Effector memory CD8-positive, alpha-beta T cell (primary cell): ENCODE measurements at places on chromosomes 7 and 10.

DNA sequence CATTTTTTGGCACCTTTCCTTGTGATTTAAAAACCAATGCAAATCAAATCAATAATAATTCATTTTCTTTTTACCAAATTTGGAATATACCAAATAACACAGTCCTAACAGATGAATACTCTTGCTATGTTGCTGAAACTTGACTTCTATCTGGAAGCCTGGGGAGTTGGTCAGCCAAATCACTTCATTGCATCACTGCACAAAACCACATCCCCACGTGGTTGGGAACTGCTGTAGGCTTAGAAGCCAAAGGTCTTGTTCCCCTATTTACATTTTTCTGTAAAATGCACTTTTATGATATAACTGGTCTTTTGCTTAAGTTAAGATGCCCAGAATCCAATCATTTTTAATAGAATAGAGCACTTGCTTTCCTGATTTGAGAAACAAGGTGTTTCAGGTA lies 15.2 kb downstream of the GPR85 start:
- H3K27me3 ChIP-seq = peaks cover 13% of the 10 kb centered on the region
- H3K27ac ChIP-seq = no peak overlapping the region
- peaks cover 2% of the 10 kb centered on the region for H3K36me3 ChIP-seq
- no peak overlapping the region for H3K4me3 ChIP-seq

GRCh38 chr10:129365767-129366402 lies 101.2 kb upstream of the MGMT start:
- no peak overlapping the region for H3K4me3 ChIP-seq
- H3K36me3 ChIP-seq = peaks cover 2% of the 10 kb centered on the region
- no peak overlapping the region for H3K27ac ChIP-seq
- H3K27me3 ChIP-seq = peaks cover 28% of the 10 kb centered on the region
- H3K4me1 ChIP-seq = no peaks in the 10 kb centered on the region

DNA sequence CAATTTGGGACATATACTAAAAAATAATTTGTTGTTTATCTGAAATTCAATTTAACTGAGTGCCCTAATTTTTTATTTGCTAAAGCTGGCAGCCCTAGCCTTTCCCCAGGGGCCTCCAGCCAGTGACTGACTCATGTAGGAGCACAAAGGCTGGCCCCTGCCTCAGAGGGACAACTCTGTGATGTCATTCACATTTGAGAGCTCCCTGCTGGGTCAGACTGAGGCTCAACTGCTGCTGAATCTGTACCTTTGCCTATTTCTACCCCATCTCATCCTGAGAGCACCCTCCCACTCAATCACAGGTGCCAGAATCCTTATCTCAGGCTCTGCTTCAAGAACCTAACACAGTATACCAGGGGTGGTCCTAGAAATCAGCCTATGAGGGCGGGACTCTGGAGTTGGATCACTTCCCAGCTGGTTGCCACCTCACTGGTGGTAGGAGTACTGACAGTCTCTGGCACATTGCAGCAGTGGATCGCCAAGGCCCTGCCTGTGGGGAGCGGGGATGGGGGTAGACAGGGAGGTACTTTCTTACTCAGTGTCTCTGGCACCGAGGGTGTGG lies 11.6 kb downstream of the GCK start:
- DNase-seq = no peak
- no peak overlapping the region for H3K27ac ChIP-seq
- H3K36me3 ChIP-seq = no peaks in the 10 kb centered on the region
- H3K27me3 ChIP-seq = peaks cover 68% of the 10 kb centered on the region
- no peak overlapping the region for H3K4me3 ChIP-seq
- H3K4me1 ChIP-seq = no peaks in the 10 kb centered on the region

- H3K36me3 ChIP-seq = no peaks in the 10 kb centered on the region
- no peaks in the 10 kb centered on the region for H3K4me1 ChIP-seq
- peaks cover 13% of the 10 kb centered on the region for H3K27me3 ChIP-seq
- H3K4me3 ChIP-seq = no peak overlapping the region
These were observed 268.6 kb downstream of the BAMBI start for GRCh38 chr10:28945959-28946358.

DNA sequence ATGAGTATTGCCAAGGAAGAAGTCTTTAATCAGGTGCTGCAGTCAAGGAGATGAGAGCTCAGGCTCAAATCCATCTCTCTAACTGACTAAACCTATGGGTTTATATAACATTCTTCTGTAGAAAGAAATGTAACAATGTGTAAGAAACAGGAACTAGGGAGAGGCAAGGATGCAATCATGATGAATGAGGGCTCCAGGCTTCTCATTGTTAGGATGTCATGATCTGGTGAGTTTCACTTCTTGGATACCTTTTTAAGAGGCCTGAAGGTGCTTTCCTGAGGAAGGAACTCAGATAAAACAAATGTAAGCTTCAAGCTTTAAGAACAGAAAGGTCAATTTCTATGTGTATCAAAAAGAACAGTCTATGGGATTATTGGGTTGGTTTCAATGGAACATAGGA lies 30.8 kb upstream of the SCIN start:
- H3K27me3 ChIP-seq = peaks cover 46% of the 10 kb centered on the region
- H3K36me3 ChIP-seq = no peaks in the 10 kb centered on the region
- H3K4me3 ChIP-seq = no peak overlapping the region
- H3K27ac ChIP-seq = no peak overlapping the region
- H3K4me1 ChIP-seq = no peaks in the 10 kb centered on the region

DNA sequence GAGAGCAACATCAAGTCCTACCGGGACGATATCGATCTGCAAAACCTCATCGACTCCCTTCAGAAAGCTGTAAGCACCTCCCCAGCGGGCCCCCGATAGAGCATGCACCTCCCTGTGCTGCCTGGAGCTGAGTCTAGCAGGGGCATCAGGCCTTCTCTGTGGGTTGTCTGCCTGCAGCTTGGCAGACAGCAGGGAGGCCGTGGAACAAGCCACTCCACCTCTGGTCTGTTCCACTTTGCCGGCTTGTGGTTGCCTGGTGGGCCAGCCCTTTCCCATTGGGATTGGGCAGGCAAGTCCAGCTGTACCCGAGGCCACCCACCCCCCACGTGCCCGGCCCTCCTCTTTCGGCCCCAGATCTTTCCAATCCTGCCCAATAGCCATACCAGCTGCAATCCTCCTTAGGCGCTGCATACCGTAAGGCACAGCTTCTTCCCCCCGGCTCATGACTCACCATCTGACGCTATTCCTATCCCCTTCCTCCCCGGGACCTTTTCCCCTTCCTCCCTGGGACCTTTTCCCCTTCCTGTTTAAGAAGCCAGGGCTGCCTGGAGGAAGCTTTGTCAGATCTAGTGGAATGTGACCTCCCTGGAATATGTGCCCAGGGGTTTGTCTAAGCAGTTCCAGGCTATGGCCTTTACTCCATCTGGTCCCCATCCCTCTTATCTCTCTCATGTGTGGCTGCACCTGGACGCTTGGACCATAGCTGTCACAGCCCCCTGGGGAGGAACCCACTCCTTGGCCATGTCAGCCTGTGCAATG lies 28.1 kb upstream of the SH2D4B start:
- peaks cover 31% of the 10 kb centered on the region for H3K4me1 ChIP-seq
- DNase-seq = no peak
- H3K27ac ChIP-seq = peak overlapping the region; percentile 58
- peaks cover 81% of the 10 kb centered on the region for H3K36me3 ChIP-seq
- H3K4me3 ChIP-seq = no peak overlapping the region

DNA sequence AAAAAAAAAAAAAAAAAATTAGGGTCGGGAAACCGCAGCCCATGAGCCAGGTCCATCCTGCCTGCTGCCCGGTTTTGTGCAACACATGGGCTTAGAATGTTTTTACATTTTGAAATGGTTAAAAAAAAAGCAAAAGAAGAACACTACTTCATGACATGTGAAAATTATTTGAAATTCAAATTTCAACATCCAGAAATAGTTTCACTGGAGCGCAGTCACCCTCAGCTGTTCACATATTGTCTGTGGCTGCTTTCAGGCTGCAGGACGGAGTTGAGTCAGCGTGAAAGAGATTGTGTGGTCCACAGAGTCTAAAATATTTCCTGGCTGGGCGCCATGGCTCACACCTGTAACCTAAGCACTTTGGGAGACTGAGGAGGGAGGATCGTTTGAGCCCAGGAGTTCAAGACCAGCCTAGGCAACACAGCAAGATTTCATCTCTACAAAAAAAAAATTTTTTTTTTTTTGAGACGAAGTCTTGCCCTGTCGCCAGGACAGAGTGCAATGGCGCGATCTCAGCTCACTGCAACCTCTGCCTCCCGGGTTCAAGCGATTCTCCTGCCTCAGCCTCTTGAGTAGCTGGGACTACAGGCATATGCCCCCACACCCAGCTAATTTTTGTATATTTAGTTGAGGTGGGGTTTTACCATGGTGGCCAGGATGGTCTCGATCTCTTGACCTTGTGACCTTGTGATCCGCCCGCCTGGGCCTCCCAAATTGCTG lies 63.9 kb upstream of the ECHDC3 start:
- H3K4me3 ChIP-seq = no peak overlapping the region
- no peak overlapping the region for H3K27ac ChIP-seq
- no peaks in the 10 kb centered on the region for H3K36me3 ChIP-seq
- DNase-seq = no peak
- H3K27me3 ChIP-seq = peaks cover 42% of the 10 kb centered on the region

DNA sequence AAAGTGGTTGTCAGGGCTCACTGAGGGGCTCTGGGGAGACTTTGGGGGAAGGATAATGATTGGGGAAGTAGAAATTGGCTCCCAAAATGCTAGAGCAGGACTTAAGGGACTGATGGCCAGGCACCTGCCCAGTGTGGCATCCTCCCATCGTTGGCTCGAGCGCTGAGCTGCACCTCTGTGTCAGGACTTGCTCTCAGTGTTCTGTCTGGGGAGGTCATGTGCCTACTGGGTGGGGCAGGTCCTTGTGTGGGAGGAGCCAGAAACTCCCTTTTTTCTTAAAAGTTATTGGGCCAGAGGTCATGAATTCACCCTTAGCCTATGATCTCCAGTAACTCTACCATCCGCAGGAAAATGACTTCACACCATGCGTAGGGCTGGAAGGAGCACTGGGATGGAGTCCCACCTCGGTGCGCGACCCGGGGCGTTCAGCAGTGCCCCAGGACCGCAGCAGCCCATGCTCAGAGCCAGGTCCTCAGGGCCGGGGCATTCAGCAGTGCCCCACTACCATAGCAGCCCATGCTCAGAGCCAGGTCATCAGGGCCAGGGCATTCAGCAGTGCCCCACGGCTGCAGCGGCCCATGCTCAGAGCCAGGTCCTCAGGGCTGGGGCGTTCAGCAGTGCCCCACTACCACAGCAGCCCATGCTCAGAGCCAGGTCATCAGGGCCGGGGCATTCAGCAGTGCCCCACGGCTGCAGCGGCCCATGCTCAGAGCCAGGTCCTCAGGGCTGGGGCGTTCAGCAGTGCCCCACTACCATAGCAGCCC lies 221.9 kb downstream of the EBF3 start:
- no peak overlapping the region for H3K4me3 ChIP-seq
- H3K27ac ChIP-seq = peak overlapping the region; percentile 29
- no peaks in the 10 kb centered on the region for H3K4me1 ChIP-seq
- no peaks in the 10 kb centered on the region for H3K36me3 ChIP-seq

DNA sequence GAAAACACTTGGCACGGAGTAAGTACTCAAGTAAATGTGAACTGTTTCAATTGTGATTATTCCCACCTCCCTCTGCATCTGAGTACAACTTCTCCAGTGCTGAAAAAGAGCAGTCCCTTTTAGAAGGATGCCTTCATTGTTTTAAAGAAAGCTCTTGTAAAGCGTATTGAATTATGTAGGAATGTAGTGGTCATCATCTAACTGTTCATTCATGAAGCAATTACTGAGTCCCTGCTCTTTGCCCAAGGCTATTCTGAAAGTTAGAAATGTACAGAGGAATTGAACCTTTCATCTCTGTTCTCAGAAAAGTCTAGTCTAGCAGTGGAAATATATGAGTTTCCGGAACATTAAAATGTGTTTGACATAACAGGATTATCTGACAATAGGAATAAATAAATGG lies 127.8 kb downstream of the CACNB2 start:
- H3K4me1 ChIP-seq = no peaks in the 10 kb centered on the region
- no peak overlapping the region for H3K27ac ChIP-seq
- H3K36me3 ChIP-seq = no peaks in the 10 kb centered on the region
- H3K4me3 ChIP-seq = no peak overlapping the region
- no peak for DNase-seq

GRCh38 chr10:63438506-63439498 lies 27.0 kb downstream of the JMJD1C start:
- H3K36me3 ChIP-seq = no peaks in the 10 kb centered on the region
- no peak overlapping the region for H3K27ac ChIP-seq
- H3K27me3 ChIP-seq = no peaks in the 10 kb centered on the region
- DNase-seq = no peak
- H3K4me3 ChIP-seq = no peak overlapping the region

- H3K36me3 ChIP-seq = no peaks in the 10 kb centered on the region
- H3K4me1 ChIP-seq = no peaks in the 10 kb centered on the region
- H3K27me3 ChIP-seq = no peaks in the 10 kb centered on the region
- DNase-seq = no peak
These were observed 68.1 kb downstream of the DGKB start for GRCh38 chr7:14834456-14834855.

GRCh38 chr7:95871075-95871848 lies 98.9 kb downstream of the DYNC1I1 start:
- no peaks in the 10 kb centered on the region for H3K36me3 ChIP-seq
- H3K27me3 ChIP-seq = peaks cover 7% of the 10 kb centered on the region
- H3K27ac ChIP-seq = no peak overlapping the region
- H3K4me3 ChIP-seq = no peak overlapping the region
- no peak for DNase-seq

- no peak overlapping the region for H3K27ac ChIP-seq
- H3K36me3 ChIP-seq = peaks cover 56% of the 10 kb centered on the region
- DNase-seq = no peak
- peaks cover 16% of the 10 kb centered on the region for H3K4me1 ChIP-seq
These were observed 18.0 kb downstream of the NUDT5 start for GRCh38 chr10:12177642-12178041.

DNA sequence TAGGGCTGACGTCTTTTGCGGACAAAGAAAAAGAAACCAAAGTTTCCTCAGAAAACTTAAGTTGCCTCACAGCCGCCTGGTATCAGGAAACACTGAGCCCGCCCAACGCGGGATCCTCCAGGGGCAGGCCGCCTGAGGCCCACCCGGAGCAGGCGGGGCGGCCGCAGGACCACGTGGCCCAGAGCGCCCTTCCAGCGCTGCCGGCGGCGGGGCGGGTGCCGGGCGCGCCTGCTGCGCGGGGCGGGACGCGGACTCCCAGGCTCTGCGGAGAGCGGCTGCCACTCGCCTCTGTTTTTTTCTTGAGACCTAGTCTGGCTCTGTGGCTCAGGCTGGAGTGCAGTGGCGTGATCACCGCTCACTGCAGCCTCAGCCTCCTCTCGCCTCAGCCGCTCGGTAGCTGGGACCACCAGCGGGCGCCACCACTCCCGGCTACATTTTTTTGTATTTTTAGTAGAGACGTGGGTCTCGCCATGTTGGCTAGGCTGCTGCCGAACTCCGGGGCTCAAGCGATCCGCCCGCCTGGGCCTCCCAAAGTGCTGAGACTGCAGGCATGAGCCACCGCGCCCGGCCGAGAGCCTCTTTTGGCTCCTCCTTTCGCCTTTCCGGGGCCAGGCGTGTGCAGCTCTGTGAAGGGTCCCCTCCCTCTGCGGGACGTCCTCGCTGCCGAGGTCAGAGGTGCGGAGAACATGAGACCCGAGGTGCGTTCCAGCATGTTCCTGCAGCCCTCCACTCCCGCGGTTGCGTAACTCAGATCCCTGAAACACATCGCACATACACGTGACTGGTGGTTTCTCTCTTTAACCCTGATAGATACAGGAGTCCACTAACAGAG lies 11.6 kb upstream of the HNRNPF start:
- no peaks in the 10 kb centered on the region for H3K27me3 ChIP-seq
- peak; percentile 77 for DNase-seq
- peak overlapping the region; percentile 98 for H3K27ac ChIP-seq
